ENCODE measurements at places on chromosomes 2 and 18. TPM values are rescaled to one million over a fixed set of nuclear protein-coding genes. Genes with fewer than 3 reads are reported as not detected.

DNA sequence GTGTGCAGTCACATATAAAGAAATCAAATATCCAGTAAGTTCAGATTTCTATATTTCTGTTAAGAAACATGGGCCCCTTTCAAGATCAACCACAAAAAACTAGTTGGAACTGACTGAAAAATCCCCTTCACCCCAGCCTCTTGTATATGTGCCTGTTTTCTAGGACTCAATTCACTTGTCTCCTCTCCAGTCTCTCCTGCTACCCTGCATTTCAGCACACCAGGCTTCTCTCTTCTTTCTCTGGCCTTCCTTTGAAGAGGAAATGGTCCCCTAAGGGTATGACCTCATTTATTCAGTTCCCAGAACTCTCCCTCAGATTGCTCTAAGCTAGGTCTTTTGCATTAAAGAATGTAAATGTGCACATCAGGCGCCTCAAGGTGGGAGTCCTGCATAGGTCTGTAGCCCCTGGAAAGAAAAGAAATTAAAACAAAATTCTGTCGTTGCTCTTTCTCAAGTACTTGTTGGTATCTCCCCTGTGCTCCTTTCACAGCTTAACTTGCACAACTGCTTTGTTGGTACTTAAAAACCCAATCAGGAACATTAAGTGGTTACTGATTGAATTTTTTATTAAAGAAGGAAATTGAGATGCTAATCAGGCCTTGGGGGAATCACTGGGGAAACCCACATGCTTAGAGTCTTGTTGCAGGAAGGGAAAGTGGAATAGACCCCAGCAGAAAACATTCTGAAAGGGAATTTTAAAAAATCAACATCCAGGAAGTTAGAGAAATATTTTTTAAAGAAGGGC lies 278.4 kb downstream of the AGPS start:
- DNase-seq: no peak

DNA sequence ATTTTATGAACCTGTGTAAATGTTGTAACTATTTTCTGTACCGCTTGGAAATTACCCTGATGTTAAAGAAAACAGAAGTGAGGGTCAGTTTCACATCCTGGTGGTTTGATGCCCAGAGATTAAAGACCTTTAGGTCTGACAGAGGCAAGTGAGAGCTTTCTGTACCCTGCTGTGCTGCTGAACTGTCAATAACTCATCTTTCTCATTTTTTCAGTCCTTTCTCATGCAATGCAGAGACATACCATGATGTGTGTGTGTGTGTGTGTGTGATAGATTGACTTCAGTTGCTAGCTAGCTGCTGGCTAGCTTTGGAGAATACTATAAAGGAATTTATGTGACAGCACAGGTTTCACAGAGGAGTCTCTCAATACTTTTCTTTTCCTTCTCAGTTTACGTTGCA lies 2025.6 kb upstream of the LRRTM1 start:
- DNase-seq: no peak

- no peak for DNase-seq
These were observed 20.4 kb downstream of the TTC32 start for GRCh38 chr2:19881221-19881907.

The COLEC11 gene
- 0.15 TPM for polyA plus RNA-seq

DNA sequence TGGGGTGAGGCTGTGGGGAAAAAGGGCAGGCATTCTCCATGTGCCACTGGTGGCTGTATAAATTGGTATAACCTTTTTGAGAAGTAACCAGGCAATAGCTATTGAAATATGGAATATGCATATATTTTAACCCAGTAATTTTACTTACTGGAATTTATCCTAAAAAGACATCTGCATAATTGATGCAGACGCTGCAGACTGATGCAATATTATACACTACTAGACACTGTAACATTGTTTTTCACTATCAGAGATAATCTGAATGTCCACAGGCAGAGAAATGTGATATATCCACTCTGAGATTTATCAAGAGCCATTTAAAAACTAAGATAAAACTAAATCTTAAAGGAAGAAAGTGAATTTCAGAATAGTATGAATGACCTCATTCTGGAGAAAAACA lies 14.7 kb downstream of the THOC1 start:
- DNase-seq: no peak

The AOX1 gene
- polyA plus RNA-seq: 10.2 TPM

DNA sequence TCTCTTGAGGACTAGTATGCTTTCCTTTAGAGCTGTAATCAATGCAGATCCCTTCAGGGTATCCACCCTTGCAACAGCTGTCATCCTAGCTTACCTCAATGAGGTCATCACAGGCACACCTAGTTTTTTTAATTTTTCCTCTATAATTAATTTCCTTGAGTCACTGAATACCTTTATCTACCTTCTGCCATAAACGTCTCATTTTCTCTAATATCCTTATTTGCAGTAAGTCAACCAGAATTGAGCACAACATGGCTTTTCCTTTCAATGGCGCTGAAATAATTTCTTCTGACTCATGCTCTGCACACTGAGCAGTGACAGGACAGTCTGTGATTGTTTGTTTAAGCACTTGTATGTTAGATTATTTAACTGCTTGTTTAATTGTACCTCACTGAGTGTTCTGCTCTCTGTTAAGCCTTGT lies 49.4 kb downstream of the ETAA1 start:
- DNase-seq: no peak

GRCh38 chr18:76475450-76476194 lies 19.4 kb downstream of the ZNF516 start:
- no peak for DNase-seq

- no peak for DNase-seq
These were observed 7.2 kb downstream of the ARHGAP25 start for GRCh38 chr2:68741805-68742306.

The HOXD13 gene
- 0.43 TPM for polyA plus RNA-seq

GRCh38 chr2:210859314-210859713 lies 302.9 kb downstream of the CPS1 start:
- DNase-seq: no peak

DNA sequence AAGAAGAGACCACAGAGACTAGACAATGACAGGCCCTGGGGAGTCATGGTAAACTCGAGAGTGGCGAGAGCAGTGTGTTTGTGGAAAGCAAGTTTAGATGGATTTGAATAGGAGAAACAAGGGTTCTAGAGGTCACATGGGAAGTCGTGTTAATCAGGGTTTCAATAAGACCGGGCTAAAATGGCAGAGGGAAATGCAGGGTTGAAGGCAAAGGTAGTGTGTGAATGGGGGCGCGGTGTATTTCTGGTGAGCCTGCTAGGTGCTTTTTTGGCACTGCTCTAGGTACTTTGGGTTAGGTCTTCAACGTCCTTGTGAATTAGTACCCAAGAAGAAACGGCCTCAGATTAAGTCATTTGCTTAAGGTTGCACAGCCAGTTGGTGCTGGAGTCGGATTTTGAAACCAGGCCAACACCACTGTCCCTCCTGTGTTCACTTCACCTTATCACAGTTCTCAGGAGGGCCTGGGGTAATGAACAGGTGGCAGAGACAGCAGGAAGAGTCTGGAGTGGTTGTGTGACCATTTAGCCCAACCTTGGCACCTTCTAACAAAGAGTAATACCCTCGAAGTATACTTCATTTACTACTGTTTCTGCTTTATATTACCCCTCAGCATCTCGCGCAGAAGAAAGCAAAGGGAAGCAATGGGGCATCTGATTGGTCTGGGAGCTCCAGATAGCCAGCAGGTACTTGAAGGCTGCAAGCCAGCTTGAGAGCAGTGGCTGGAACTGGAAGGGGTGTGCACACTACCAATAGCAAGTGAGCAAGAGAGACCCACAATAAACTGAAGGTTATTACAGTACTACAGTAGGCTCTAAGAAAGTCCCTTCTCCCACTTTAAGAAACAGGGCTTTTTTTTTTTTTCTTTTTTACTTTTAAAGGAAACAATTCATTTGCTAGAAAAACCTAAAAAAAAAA lies 33.4 kb upstream of the GAREM2 start:
- DNase-seq: no peak

Data from BJ (cell line).